ENCODE measurements at places on chromosomes 7 and 10.

DNA sequence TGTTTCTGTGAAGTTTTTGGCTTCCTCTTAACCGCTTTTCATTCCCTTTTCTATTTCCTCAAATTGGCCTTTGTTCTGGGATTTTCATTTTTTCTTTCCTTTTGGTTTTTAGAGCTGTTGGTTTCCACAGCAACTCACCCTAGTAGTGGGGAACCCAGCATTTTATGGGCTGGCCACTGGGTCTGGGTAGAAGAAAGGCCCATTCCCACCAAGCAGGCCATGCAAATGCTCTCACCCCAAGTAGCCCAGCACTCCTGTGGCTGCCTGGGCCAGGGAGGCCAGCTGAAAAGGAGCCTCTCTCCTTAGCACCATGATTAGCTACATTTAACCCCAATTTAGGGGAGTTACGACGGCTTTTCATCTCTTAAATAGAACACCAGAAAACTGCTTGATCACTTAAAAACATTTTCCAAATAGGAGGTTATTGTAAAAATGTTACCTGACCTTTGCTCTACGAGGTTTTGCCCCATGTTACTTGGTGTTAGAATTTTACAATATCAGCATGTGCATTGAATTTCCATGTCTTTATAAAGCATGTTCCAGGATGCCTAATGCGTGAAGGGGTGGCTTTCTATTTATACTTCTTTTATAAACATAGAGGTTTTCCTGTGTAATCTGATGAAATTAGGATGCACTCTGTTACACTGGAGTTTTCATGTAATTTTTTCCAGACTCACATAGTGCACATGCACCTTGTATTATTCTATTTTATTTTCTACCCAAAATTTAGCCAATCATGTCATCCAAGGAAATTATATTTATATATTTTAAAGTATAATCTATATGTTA is 75.4 kb downstream of the FAM171A1 start:
- no peak for DNase-seq

- DNase-seq, result no peak
Measured at GRCh38 chr7:47581804-47582763, at the start of gene TNS3. TNS3 (minus strand) TSS chr7:47582111; CDS start chr7:47439636, 142,475 bp downstream.

- DNase-seq, result no peak
Measured at GRCh38 chr10:64306729-64307327, 785.6 kb downstream of the REEP3 start.

DNA sequence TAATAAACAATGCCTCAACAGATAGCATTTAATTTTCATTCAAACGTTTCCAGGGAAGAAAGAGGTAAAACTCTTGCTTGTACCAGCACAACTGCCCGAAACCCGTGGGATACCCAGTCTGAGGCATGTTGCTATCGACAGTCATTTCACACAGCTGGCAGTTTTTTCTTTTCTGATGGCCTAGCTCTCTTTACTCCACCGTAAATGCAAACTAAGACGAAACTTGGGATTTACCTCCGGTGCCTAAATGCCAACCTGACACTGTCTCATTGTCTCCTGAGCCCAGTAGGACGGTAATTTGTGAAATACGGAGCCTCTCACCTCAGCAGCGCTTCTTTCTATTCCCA is 143.5 kb downstream of the PRPF18 start:
- DNase-seq, result no peak

GRCh38 chr7:70060298-70061068 is 462.2 kb downstream of the AUTS2 start:
- DNase-seq, result peak; percentile 21

DNA sequence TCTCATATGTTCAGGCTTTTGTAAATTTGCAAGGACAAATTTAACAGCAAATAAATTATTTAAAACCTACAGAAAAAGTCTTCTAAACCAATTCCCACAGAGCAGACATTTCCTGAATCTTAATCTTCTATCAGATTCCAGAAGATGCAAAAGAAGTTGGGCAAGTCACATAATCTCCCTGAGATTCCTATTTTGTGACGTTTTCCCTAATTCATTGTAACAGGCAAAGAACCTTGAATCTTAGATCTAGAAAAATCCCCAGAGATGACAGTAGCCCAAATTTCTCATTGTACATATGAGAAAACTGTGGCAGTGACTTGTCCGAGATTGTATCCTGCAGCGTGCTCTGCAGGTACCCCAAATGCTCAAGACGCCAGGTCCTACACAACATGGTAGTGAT is 4.9 kb downstream of the ITPRID1 start:
- DNase-seq, result no peak

DNA sequence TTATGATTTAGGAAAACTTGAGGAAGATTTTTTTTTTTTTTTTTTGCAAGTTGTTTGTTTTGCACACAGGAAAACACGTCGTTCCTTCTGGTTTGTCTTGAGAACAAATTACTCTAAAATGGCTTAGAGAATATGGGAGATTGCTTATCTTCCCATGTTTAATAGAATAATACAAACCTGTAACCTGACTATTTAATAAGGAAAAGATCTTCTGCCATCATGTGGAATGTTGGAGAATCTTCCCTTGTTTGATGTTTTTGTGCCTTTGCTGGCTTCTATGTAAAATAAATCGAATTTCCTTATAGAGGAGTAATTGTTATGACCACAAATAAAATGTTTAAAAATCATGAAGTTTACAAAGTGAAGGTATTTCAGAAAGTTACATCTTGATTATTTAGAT is 818.8 kb downstream of the GATA3 start:
- no peak for DNase-seq

Measured in NCI-H524 (cell line).